GM20000 (cell line): ENCODE measurements at places on chromosomes 3 and 15.

- DNase-seq = no peak
Observed at GRCh38 chr3:104360038-104360437, 1006.7 kb upstream of the ALCAM start.

- no peak for DNase-seq
Observed at GRCh38 chr15:46616033-46616432, 981.2 kb downstream of the SQOR start.

DNA sequence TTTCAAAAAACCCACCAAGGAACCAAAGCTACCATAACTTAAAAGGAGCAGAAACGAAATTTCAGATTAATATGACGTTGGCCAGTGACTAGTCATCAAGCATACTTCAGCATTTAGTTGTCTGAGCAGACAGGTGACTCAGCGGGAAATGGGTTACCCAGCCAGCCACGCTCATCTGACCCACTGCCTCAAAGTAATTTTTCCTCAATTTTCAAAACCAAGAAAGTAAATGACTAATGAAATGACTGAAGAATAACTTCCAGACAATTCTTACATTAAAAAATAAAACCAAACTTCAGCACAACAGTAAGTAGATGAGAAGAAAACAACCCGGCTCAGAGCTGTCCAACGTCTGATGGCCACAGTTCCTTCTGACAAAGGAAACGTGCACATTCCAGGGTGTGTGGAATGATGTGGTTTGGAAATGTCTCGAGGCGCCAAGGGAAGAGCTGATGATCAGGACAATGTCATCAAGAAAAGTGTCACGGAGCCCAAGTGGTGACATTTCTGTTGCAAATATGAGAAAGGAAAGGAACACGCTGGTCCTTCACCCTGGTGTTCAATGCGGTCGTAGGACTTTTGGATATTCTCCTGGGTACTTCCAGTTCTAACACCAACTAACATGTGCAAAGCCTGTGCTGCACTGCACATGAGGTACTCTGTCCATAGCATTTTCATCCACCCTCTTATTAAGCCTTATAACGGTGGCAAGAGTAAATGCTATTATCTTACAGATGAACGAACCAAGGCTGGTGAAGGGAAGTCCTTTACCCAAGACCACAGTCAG lies 79.1 kb downstream of the FOXP1 start:
- no peak for DNase-seq

DNA sequence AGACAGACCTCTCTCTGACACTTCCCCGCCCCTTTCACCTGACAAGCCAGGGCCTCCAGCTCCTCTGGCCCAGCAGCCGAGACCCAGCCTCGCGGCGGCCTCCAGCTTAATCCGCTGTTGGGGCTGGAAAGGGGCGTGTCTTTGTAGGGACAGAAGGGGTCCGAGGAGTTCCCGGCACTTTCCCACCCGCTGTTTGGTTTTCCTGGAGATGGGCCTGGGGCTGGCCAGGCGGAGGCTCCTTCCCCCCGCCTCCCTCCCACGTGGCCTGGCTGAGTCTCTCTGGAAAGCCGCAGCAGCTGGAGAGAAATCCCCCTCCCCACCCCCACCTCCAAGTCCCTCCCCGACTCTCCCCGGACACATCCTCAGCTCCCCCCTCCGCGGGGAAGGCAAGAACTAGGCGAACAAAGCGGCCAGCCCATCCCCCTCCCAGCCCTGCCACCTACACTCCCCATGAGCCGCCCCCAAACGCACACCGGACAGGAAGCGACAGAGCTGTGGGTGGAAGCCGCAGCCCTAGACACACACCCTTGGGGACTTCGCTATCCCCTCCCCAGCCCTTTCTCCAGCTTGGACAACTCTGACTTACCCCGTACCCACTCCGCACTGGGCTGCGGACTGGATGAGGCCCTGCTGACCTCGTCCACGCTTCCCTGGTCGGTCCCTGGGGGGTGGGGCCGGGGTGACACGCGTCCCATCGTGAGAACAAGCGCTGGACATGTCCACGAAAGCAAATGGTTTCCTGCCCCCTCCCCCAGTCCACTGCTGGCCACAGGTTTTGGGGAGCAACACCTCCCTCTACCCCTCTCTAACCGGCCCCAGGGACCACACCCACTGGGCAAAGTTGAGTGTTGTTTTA lies 1.2 kb downstream of the IGDCC4 start:
- peak; percentile 80 for DNase-seq

- no peak for DNase-seq
Observed at GRCh38 chr3:10808974-10809373, 7.1 kb upstream of the SLC6A11 start.

GRCh38 chr3:12143949-12144504 lies 14.7 kb downstream of the TIMP4 start:
- no peak for DNase-seq

GRCh38 chr3:71753701-71754609 lies at the start of gene GPR27:
GPR27 (plus strand) TSS chr3:71753855; CDS start chr3:71754050, 195 bp downstream.
- DNase-seq = peak; percentile 49

DNA sequence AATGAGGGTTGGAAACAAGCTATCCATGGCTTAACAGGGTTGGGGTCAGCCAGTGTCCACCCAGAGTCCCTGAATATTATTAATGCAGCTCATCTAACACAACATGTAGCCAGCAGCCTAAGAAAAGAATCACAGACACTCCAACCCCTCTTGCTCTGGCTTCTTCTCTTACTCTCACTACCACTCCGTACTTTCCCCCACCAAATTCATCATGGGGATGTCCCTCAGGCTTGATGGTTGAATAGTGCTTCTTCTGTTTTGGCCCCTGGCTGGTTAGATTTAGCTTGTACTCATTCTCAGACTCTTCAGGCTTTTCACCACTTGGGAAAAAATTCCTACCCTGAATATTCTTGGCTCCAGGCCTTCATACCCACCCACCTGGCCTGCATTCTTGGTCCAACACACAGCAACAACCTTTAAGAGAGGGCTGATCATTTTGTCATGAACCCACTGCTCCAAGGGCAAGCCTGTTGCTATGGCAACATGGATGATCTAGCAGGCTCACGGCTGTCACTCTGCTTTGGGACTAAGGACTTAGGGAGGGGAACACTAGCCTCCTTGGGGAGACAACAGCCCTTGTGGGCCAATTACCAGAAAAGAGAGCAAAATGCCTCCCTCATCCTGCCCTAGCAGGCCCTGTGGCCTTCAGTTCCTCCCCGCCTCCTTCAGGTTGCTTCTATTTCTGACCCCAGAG lies 9.4 kb upstream of the MED12L start:
- no peak for DNase-seq

- DNase-seq = no peak
Observed at GRCh38 chr3:158574646-158575045, 3.7 kb downstream of the MLF1 start.

DNA sequence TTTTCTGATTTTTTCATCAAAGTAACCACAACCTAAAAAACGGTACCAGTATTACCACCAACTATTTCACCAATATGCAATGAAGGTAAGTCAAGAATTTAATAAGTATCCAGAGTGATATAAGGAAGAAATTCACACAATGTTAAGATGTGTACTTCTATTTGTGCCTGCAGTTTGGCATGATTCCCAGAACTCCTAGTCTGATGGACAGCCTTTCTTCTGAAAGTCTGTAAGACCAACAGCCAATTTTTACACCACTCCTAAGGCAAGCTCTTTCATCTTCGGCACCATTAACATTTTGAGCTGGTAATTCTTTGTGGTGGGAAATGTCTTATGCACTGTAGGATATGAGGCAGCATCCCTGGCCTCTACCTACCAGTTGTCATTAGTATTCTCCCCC lies 108.3 kb downstream of the VPS13C start:
- no peak for DNase-seq

DNA sequence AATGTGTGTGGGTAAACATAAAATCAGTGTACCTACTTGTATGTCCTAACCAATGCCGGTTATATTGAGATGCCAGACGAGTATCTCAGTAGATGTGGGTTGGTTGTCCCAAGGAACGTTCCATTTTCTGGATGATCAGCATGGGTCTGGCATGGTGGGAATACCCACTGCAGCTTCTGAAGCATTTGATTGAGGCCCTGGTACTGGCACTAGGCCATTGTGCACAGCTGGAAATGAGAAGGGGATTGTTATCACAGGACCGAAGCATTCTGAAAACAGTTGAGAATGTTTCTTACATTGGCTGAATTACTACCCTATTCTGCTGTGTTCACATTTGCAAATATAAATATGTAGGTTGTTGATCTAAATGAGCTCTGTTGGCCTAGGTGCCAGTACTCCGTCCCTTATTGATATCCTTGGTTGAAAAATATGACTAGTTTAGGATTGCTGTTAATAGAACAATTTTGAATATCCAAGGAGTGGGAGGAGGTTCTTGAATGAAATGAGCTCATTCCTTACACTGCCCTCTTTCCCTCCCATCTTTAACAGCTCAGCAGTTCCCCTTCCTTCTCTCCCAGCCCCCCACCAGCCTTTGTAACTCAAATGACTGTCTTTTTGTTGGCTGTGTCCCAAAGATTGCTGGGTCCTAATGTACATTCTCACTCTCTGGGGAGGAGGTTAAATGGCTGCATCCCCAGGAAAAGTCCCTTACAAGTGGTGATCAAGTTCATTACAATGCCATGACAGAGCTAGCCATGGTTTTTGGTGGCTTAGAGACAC lies 293.3 kb upstream of the TPM1 start:
- no peak for DNase-seq

DNA sequence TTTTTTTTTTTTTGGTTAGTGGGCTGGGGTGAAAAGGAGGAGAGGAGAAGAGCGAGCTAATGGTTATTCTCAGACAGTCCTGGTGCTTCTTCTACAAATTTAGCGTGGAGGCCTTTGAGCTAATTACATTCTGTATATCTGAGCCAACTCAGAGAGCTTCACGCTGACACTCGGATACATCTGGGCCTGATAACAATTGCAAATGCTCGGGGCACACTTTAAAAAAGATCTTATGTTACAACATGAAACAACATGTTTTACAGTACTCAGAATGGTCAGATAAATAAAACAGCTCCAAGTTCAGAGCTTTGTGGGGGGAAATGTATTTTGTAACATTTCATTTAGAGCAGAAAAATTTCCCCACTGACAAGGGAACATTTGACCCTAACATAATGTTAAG lies 966.9 kb upstream of the NR2F2 start:
- DNase-seq = no peak

DNA sequence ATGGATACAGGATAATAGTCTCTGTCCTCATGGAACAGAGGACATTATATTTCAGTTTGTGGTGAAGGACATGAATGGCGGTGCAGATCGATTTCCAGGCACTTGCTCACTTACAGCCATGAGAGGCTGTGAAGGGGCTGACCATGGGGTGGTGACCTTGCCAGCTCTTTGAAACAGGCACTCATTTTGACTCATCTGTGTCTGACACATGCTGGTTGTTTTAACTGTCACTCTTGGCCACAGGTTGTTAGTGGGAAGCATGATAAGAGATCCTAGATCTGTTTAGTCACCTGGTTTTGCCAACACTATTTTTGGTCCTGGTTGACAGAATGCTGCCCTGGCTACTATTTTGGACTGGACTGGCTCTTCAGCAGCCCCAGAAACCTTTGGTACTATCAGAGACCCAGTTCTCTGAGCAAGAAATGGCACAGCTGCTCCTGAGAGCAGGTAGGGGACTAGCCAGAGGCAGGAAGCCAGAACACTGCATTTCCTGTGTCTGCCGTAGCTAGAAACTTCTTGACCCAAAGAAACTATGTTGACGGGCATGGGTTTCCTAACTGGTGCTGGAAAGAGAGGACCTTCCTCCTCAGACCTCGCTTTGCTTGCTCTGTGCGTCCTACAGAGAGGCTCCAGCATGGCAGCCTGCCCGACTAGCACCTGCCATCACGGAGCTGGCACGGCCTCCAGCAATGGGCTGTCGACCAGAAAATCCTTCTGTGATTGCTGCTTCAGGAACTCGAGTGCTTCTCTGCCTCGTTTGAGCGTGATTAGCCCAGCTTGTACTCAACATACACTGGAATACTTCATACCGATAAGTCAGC lies 6.3 kb downstream of the PXYLP1 start:
- DNase-seq = no peak

DNA sequence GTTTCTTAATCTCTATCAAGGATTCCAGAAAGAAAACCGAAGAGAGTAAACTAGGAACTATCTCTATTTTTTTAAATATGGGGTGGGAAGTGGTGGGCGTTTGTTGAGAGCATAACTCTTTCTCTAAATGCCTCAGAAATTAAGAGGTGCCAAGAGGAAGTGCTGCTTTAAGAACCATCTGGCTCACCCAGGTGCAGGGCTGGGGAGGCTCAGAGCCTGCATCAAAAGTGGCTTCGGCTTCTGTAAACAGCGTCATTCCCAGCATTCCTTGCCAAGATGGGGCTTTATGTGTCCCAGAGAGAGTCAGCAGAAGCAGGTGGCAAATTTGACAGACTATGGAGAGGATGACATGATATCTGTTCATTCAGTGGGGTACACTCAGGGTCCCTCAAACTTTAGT lies 123.3 kb upstream of the BFSP2 start:
- DNase-seq = no peak

GRCh38 chr3:64814351-64814750 lies 126.6 kb upstream of the ADAMTS9 start:
- DNase-seq = no peak

DNA sequence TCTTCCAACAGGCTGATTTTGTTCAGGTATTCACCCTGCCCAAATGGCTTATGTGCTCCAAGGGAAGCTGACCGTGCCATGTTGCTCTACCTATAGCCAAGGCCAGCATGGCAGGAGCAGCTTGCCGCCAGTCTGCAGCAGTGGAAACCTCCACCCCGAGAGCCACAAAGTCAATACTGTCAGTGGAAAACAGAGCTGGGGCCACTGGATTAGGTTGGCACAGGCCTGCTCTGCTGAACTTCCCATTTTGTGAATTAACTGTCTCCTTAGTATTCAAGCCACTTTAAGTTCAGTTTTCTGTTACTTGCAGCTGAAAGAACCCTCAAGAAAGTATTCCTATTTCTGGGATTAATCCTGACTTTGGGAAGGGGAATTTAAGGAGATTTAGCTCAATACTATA lies 63.8 kb upstream of the XCR1 start:
- DNase-seq = no peak

- DNase-seq = no peak
Observed at GRCh38 chr15:68010361-68011153, 43.6 kb upstream of the PIAS1 start.

- no peak for DNase-seq
Observed at GRCh38 chr15:26651909-26652308, 121.0 kb downstream of the GABRB3 start.

DNA sequence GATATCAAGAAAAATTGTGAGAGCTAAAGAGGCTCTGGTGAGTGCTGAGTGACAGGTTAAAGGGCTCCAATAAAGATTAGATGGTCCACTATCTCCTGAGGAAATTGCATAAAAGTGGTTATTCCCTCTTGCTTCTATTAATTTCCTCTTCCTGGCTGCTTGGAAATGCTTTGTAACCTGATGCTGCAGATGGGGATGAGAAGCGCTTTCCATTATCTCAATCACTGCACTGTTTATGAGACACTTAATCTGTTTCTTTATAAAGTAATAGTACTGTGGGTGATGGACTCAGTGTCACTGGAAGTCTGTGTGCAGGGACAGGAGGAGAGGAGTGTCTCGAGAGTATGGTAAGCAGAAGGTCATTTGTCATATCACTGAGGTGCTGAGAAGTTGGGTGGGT lies 305.3 kb downstream of the EPHB1 start:
- no peak for DNase-seq
